ENCODE measurements at places on chromosomes 1 and 21.
A peak's percentile ranks its signal among the peaks of the same experiment; 100 is the strongest.

- DNase-seq, result no peak
These were observed 24.6 kb downstream of the PROX1 start for GRCh38 chr1:214012418-214012817.

GRCh38 chr1:244186372-244186771 is 135.3 kb downstream of the ZBTB18 start:
- no peak for DNase-seq

DNA sequence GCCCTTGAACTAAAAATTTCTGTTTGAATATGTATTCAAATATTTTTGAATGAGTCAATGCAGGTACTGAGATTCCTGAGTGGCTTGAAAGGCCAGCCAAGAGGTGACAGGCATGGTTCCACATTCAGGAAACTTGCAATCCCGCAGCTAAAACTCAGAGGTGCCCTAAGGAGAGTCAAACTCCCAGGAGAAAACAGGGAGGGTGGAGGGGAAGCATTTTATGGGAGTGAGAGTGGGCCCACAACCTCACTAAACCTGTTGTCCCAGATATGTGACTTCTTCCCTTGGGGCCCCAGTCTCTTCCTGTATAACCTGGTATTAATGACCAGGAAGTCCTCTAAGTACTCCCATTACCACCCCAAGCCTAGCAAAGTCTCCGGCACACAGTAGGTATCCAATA is 189.6 kb downstream of the PLPP3 start:
- no peak for DNase-seq

- DNase-seq, result no peak
These were observed 27.7 kb upstream of the SYT6 start for GRCh38 chr1:114181356-114181755.

- no peak for DNase-seq
These were observed 3.1 kb upstream of the JAK1 start for GRCh38 chr1:64969305-64970046.

DNA sequence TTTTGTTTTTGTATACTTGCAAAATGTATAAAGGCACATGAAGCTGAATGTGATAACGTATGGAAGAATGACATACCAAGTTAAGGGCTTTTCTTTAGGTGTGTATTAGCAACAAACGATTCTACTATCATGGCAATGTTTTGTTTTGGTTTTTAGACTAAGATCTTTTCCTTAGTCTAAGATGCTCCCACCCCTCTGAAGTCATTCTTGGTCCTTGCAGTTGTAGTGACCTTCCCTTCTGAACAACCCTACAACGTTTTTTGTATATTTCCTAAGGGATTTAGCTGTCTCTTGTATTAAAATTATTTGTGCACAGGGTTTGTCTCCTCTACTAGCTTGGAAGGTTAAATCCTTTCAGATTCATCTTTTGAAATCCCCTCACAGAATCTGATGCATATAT is 61.0 kb downstream of the SPAG17 start:
- DNase-seq, result no peak

DNA sequence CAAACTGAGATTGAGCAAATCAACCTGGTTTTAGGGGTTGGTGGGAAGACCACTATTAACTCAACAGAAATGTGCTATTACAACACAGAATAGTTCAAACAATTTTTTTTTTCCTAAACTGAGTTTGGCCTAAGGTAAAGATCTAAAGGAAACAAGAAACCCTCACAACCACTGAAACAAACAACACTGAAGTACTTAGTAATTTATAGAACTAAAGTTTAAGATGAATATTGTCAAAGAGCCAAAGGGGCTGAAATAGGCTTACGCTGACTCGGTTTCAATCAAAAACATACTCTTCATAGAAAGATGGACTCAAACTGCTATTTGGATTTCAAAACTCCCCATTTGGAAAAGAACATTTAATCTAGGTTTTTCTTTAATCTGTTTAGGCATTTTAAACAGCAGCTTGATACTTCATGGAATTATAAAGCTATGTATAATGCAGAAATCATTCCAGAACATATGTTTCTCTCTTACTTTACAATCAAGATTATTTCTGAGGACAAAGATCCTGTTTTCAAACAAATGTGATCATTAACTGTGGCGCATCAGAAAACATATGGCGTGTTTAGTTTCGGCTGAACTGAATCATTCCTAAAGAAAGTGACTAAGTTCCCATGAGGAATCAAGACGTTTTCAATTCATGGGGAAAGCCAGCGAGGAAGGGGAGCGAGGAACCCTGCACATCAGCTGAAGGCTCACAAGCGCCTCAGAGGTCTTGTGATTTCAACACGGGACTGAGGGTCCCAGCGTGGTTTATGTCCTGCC is 62.7 kb downstream of the SYT6 start:
- no peak for DNase-seq

GRCh38 chr1:30699762-30700161 is 23.6 kb downstream of the MATN1 start:
- no peak for DNase-seq

DNA sequence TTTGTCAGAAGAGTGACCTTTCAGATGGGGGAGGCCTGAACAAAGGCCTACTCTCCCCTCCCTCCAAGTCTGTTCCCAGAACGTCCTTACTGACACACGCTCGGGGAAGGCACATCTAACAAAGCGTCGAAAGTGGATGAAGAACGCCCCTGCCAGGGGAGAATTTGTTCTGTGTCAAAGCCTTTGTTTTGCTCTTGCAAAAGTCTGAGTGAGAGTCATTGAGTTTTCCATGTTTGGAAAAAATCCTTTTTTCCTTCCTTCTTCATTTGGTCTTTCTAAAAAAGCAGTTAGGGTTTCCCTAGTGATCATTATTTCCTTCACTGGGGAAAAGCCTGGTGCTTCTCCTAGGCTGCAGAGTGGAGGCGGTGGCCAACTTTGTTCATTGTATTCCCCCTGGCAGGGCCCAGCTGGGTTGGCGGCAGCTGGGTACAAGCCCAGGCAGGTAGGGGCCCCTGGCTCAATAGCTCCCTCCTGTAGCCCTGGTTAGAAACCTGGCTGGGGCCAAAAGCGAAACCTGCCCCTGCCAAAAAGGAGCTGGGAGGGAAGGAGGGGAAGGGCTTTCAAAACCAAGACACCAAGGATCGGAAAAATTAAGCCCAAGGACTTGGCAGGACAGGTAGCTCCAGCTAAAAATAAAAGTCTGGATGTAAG is 81.1 kb downstream of the ITPKB start:
- DNase-seq, result peak; percentile 41

GRCh38 chr1:189141056-189141455 is 1336.6 kb downstream of the BRINP3 start:
- peak; percentile 3 for DNase-seq

GRCh38 chr1:98049370-98050135 is 128.7 kb upstream of the DPYD start:
- peak; percentile 31 for DNase-seq

DNA sequence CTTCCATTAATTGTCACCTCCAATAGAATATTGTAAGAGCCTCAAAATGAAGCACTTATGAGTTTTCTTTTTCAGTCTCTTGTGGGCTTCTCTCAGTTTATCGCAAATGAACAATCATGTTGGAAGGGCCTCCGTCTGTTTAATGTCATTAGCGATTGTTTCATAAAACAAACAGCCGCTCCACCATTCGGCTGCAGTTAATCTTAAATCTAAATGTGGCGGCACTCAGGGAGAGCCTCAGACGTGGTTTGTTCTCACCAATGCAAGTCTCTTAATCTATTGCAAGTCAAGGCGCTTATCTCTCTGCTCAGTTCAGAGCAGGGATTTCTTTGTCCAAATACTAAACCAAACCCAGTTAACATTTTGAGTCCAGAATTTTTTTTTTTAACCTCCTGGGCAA is 34.9 kb upstream of the ESRRG start:
- DNase-seq, result no peak

- DNase-seq, result no peak
These were observed 9.8 kb downstream of the SAMD13 start for GRCh38 chr1:84311296-84311695.

- DNase-seq, result no peak
These were observed 722 bp upstream of the PODN start for GRCh38 chr1:53061123-53061858.

- DNase-seq, result no peak
These were observed 21.2 kb upstream of the TTLL7 start for GRCh38 chr1:84020151-84020550.

GRCh38 chr1:1434131-1434823 is 1.2 kb upstream of the VWA1 start:
- peak; percentile 54 for DNase-seq

DNA sequence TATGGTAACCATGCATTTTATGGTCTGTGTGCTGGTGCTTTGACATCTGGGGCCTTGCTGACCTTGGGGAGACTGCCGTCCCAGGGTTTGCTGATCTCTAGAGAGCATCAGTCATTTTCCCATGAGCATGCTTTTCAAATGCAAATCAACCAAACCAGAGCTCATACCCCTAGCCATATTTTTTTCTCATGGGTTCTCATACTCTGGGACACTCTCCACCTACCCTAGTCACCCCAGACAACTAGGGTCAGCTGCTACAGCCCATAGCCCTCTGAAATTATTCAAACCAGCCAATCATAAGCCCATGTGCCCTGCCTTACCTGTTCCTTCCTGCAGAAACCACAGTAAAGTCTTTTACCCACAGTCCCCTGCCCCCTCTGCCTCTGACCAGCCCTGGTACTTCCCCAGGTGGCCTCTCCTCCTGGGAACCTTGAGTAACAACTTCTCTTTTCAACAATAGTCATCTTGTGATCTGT is 132.0 kb downstream of the MAP3K21 start:
- no peak for DNase-seq

- no peak for DNase-seq
These were observed 31.8 kb downstream of the CSF1 start for GRCh38 chr1:109942434-109942833.
